Aorta (tissue), 5 donors: ENCODE measurements at places on chromosomes 6 and 20. TPM values are rescaled to one million over a fixed set of nuclear protein-coding genes. Genes with fewer than 3 reads are reported as not detected.

DNA sequence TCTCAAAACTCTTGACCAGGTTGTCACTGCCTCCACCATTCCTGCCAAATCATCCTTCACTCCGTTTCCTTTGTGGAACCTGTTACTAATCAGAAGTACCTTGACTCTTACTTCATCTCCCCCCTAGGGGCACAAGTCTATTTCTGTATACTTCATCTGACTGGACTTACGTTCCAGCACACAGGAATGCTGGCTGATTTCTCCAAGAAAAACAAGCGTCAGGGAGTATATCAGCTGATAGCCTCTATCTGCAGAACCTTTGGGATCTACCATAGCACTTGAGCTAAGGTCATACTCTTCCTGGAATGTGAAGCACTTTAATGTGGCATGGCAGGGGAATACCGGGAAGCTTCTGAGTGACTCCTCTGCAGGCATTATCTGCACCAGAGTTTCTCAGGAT lies 178.1 kb upstream of the MOCS1 start:
- no peak overlapping the region for H3K4me3 ChIP-seq
- no peaks in the 10 kb centered on the region for H3K4me1 ChIP-seq
- no peak overlapping the region for H3K27ac ChIP-seq
- H3K27me3 ChIP-seq = no peaks in the 10 kb centered on the region
- no peak for DNase-seq
- no peaks in the 10 kb centered on the region for H3K36me3 ChIP-seq

- H3K4me1 ChIP-seq = no peaks in the 10 kb centered on the region
- H3K4me3 ChIP-seq = no peak overlapping the region
- H3K27me3 ChIP-seq = no peaks in the 10 kb centered on the region
- DNase-seq = peak; percentile 55
Observed at GRCh38 chr20:63087872-63088680, 81.3 kb upstream of the BHLHE23 start.

- no peaks in the 10 kb centered on the region for H3K36me3 ChIP-seq
- no peak for DNase-seq
- no peaks in the 10 kb centered on the region for H3K4me1 ChIP-seq
- H3K4me3 ChIP-seq = no peak overlapping the region
Observed at GRCh38 chr6:52760105-52760765, 3.0 kb downstream of the GSTA2 start.

DNA sequence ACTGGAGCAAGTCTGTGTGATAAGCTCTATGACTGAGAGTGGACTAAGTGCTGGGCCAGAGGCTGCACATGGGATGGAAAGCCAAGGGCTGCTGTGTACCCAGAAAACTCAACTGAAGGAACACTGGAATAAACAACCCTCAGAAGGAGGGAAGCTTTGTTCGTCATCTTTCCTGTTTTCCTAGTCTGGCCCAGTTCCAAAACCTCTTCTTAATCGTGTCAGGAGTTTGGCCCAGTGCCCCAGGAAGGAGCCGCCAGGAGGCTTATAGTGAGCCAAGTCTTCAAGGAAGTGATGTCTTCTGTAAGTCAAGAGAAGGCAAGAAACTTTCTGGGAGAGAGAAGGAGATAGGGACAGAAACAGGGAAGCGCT lies 23.3 kb upstream of the TOP1 start:
- DNase-seq = peak; percentile 91
- H3K36me3 ChIP-seq = no peaks in the 10 kb centered on the region
- H3K4me3 ChIP-seq = no peak overlapping the region
- H3K27ac ChIP-seq = no peak overlapping the region
- no peaks in the 10 kb centered on the region for H3K27me3 ChIP-seq

ENPP4 gene
- 20.4 TPM for total RNA-seq
